ENCODE measurements at places on chromosomes 3 and 15.

DNA sequence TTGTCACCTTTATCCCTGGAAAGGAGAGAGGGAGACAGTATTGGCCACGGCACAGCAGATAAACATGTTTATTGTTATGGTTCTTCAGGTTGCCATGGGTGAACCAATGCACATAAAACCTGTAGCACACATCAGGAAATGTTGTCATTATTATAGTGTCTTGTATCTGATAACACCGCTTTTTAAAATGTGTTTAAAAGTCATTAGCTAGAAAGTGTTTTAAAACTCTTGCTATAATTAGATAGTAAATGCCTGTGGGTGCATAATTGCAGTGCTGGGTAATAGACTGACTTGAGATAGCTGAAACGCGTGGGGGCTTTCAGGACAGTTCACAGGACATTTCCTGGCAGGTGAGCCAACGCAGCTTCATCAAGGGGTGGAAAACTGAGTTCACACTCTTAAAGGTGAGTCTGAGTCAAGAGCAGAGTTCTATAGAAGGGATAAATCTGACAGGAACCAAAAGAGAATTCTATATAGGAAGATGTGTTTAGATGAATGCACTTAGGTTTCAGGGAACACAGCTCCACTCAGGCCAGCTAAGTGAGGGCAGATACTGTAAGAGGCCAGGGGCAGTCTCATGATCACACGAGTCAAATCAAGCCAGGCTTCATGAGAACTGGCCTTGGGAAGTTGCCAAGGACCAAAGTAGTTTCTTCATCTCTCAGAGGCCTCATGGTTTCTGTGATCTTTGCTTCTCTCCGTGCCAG is 35.6 kb upstream of the PPP4R2 start:
- peak; percentile 35 for DNase-seq

DNA sequence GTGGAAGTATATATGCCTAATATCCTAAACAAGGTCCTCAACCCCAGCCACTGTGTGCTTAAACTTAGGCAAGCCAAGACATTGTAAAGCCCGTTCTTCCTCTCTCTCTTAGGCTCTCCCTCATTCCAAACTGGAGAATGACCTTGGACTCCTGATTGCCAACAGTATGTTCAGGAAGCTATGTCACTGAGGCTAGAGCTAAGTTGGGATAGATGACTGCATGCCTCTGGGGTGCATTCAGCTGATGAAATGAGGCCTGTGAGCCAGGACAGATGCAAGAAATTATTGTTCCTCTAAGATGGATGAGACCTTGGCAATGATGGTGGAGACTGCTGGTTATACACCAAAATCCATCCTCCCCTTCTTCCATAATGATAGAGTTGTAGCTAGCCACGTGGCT is 27.9 kb upstream of the TBC1D21 start:
- no peak for DNase-seq

- no peak for DNase-seq
These were observed 13.8 kb downstream of the FOXL2 start for GRCh38 chr3:138933068-138933668.

DNA sequence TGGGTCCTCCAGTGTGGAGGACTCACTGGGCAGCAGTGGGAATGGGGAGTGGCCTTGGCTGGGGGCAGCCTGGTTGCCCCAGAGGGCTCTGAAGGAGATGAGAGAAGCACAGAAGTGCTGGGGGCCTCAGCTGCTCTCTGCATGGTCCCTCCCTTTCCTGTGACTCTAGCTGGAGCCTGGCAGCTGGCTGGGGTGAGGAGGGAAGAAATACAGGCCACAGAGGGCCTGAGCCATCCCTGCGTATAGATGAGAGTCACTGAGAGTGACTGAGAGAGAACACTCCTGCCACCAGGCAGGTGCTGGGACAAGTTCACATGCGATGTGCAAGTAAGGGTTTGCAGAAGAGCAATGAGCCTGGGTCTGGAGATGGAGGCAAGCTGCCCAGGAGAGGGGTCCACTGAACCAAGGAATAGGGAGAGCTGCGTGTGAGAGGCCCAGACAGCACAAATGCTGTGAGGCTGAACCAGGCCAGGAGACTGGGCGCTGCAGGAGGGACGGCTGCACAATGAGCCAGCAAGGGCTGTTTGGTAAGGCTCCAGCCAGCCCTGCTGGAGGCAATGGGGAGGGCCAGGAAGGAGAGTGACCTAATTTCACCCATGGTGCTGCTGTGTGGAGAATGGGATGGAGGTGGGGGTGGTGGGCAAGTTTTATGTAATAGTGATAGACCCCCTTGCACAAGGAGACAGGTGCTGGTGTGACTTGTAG is 87.2 kb downstream of the CLSTN2 start:
- DNase-seq: no peak

GRCh38 chr3:138303474-138303873 is 26.2 kb downstream of the NME9 start:
- DNase-seq: no peak

DNA sequence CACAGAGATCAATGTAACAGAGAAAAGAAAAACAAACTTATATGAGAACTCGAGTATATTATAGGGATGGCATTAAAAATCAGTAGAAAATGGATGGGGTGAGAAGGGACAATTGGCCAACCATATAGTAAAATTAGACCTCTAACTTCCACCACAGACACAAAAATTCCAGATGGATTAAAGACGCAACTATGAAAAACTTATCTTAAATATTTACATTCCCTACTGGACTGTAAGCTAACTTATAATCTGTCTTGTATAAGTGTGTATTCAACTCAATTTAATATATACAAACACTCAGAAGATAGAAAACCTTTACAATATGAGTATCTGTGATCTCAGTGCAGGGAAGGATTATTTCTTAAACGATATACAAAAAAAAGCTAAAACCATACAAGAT is 3.0 kb downstream of the MFAP1 start:
- DNase-seq: no peak

Data from stimulated activated CD8-positive, alpha-beta memory T cell treated with anti-CD3 and anti-CD28 coated beads, Interleukin-4, amount 100 ng/mL, for 48 hours (primary cell).